ENCODE measurements at places on chromosomes 4 and X. TPM values are rescaled to one million over a fixed set of nuclear protein-coding genes. Genes with fewer than 3 reads are reported as not detected.

GRCh38 chr4:69649629-69650028, 3.4 kb downstream of the UGT2A1 start:
- H3K27ac ChIP-seq, result no peak overlapping the region
- no peak for ATAC-seq
- no peaks in the 10 kb centered on the region for H3K27me3 ChIP-seq
- no peaks in the 10 kb centered on the region for H3K36me3 ChIP-seq

Gene TKTL2
- total RNA-seq, result not detected

DNA sequence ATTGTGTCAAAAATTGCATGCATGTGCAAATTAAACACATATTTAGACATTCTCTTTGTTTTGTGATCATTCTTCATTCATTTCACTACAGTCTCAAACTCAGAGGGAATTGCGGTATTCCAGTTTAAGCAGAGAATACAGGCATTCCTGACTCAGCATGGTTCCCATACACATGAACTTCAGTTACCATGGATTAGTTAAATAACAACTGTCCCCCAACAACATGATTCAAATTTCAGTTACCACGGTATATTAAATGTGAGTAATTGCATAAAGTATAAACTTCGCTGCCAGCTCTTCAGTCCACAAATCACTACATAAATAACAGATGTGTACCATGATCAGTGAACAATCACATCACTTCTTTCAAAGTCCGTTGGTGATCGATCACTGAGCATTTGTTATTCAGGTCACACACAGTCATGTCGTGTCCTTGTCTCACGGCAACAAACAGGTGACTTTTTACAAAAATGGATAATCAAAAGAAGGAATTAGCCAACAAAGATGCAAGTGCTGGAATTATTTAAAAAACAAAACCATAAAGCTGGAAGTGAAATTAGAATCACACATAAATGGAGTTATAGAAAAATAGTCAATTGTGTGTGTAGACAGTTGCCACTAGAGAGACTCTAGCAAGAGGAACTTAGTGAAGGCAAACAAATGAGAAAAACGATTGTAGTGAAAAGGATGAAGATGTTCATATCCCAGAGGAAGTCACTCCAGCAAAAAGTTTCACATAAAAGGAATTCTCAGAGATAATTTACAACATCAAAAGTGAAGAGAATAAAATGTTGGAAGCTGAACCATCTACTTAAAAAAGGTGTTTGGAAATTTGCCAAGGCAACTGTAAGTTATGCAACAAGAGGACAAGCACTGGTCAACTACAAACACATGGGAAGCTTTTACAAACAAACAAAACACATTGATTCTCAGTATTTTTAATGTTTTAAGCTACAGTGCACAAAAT, 138.6 kb upstream of the SMARCAD1 start:
- H3K4me3 ChIP-seq, result no peak overlapping the region
- H3K36me3 ChIP-seq, result no peaks in the 10 kb centered on the region
- no peak overlapping the region for H3K27ac ChIP-seq
- no peak for ATAC-seq

GRCh38 chr4:159487284-159487747, 384.4 kb downstream of the RAPGEF2 start:
- no peaks in the 10 kb centered on the region for H3K36me3 ChIP-seq
- ATAC-seq, result peak; percentile 69
- H3K27me3 ChIP-seq, result peaks cover 18% of the 10 kb centered on the region

DNA sequence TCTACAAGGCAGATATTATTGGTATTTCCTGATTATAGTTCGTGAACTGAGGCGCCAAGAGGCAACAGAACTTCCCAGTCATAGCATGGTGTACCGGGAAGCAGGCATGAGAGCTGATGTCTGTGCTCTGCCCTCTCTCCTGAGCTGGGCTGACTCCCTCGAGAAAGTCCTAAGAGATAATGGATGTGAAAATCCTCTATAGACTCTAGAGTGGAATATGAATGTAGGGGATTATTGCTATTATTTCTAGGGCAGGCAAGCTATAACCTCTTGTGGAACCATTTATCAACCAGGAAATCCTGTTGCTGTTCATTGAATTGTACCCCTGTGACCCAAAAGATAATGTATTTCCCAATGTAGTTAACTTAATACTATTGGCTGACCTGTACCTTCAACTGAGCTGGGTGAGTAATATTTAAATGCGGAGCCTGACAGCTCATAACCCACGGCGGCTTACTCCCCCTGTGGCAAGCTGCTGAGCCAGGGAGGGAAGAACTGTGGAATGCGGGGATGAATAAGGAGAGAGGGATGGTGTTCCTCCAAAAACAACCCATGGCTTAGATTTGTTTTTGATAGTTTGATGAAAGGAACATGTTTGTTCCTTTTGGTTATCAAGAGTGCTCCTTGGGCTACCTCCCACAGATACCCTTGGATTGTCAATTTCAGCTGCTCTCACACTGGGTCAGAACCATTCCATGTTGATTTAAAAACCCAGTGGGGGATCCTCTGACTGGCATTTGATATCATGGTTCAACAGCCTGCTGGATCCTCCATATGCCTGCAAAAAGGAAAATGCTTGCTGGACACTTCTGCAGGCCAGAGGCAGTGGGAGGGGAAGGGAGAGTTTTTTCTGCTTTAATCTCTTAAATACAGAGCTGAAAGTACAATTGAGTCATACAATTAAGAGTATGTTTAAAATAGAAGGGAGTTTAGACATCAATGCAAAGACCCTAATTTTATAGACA, 339.0 kb upstream of the BOD1L1 start:
- H3K4me3 ChIP-seq, result no peak overlapping the region
- H3K36me3 ChIP-seq, result no peaks in the 10 kb centered on the region
- H3K27ac ChIP-seq, result no peak overlapping the region
- H3K4me1 ChIP-seq, result no peaks in the 10 kb centered on the region
- no peaks in the 10 kb centered on the region for H3K27me3 ChIP-seq

Gene CHRNA9
- total RNA-seq, result not detected

Gene GPRASP1
- total RNA-seq, result 15.3 TPM

- H3K4me3 ChIP-seq, result no peak overlapping the region
- ATAC-seq, result no peak
- no peaks in the 10 kb centered on the region for H3K4me1 ChIP-seq
- H3K36me3 ChIP-seq, result no peaks in the 10 kb centered on the region
- H3K27ac ChIP-seq, result no peak overlapping the region
Observed at GRCh38 chrX:27445438-27445837, 17.7 kb downstream of the PPP4R3C start.

- no peak overlapping the region for H3K4me3 ChIP-seq
- no peaks in the 10 kb centered on the region for H3K36me3 ChIP-seq
- H3K4me1 ChIP-seq, result peaks cover 26% of the 10 kb centered on the region
- H3K27me3 ChIP-seq, result no peaks in the 10 kb centered on the region
- H3K27ac ChIP-seq, result no peak overlapping the region
- ATAC-seq, result no peak
Observed at GRCh38 chr4:176186067-176186466, 9.3 kb downstream of the SPATA4 start.

GRCh38 chrX:46226422-46226821, 318.8 kb downstream of the ZNF674 start:
- H3K27ac ChIP-seq, result no peak overlapping the region
- ATAC-seq, result no peak
- H3K4me1 ChIP-seq, result no peaks in the 10 kb centered on the region
- no peaks in the 10 kb centered on the region for H3K36me3 ChIP-seq
- no peak overlapping the region for H3K4me3 ChIP-seq

GRCh38 chrX:25083661-25084060, 67.9 kb upstream of the ARX start:
- no peaks in the 10 kb centered on the region for H3K36me3 ChIP-seq
- no peak for ATAC-seq
- no peaks in the 10 kb centered on the region for H3K27me3 ChIP-seq
- H3K27ac ChIP-seq, result no peak overlapping the region
- H3K4me3 ChIP-seq, result no peak overlapping the region

Gene LRRC66
- 0.10 TPM for total RNA-seq

Gene NDNF
- total RNA-seq, result 12.0 TPM

DNA sequence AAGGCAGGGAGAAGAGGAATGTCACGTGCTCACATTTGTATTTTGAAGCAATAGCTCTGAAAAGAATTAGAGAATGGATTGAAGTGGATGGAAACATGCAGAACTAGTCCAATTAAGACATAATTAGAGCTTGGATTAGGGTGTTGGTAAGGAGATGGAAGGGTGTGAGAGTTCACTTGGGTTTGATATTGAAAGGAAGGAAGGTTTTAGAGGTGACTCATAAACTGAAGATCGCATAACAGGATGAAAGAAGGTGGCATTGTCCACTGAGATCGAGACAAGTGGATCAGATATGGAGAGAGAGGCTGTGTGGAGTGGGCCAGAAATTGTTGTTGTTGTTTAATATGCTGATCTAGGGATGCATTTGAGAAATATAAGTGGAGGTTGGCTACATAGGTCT, 244.0 kb upstream of the SMIM31 start:
- no peak for ATAC-seq
- H3K27ac ChIP-seq, result no peak overlapping the region
- H3K27me3 ChIP-seq, result no peaks in the 10 kb centered on the region
- H3K4me3 ChIP-seq, result no peak overlapping the region

GRCh38 chr4:18075823-18076433, 54.4 kb upstream of the LCORL start:
- no peak overlapping the region for H3K27ac ChIP-seq
- no peak overlapping the region for H3K4me3 ChIP-seq
- ATAC-seq, result no peak
- H3K4me1 ChIP-seq, result no peaks in the 10 kb centered on the region

GRCh38 chr4:48905363-48906015, 1.1 kb downstream of the OCIAD2 start:
- peaks cover 11% of the 10 kb centered on the region for H3K36me3 ChIP-seq
- ATAC-seq, result no peak
- H3K27ac ChIP-seq, result no peak overlapping the region
- peaks cover 8% of the 10 kb centered on the region for H3K27me3 ChIP-seq
- peaks cover 17% of the 10 kb centered on the region for H3K4me1 ChIP-seq

DNA sequence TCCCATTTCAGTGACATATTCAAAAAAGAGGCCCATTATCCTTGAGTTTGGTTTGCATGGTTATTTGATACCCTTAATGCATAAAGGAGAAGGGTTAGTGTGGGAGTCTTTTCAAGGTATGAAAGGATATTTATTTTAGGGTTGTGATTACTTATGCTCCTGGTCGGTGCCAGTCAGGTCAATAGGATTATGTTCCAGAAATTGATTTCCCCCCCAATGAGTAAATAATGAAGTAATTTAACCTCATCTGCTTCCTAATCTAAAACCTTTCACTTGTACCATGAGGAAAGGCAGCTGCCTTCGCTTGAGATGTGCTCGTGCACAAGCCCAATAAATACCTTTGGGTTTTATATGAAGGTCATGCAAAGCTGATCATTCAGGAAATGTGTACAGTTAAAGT, 55.0 kb upstream of the NR0B1 start:
- H3K27ac ChIP-seq, result no peak overlapping the region
- no peak overlapping the region for H3K4me3 ChIP-seq
- no peaks in the 10 kb centered on the region for H3K27me3 ChIP-seq
- ATAC-seq, result no peak

Gene IDUA
- 15.1 TPM for total RNA-seq

- peak overlapping the region; percentile 85 for H3K27ac ChIP-seq
- no peak for ATAC-seq
- H3K4me3 ChIP-seq, result no peak overlapping the region
- no peaks in the 10 kb centered on the region for H3K27me3 ChIP-seq
- no peaks in the 10 kb centered on the region for H3K36me3 ChIP-seq
- peaks cover 2% of the 10 kb centered on the region for H3K4me1 ChIP-seq
Observed at GRCh38 chr4:169661761-169662160, 41.4 kb downstream of the CLCN3 start.

Gene PPP1R2C
- not detected for total RNA-seq

- peaks cover 65% of the 10 kb centered on the region for H3K36me3 ChIP-seq
- H3K4me1 ChIP-seq, result no peaks in the 10 kb centered on the region
- H3K27ac ChIP-seq, result no peak overlapping the region
- no peak for ATAC-seq
- H3K27me3 ChIP-seq, result no peaks in the 10 kb centered on the region
Observed at GRCh38 chr4:99921174-99921573, 25.2 kb downstream of the DNAJB14 start.

Gene SPANXD
- total RNA-seq, result not detected

DNA sequence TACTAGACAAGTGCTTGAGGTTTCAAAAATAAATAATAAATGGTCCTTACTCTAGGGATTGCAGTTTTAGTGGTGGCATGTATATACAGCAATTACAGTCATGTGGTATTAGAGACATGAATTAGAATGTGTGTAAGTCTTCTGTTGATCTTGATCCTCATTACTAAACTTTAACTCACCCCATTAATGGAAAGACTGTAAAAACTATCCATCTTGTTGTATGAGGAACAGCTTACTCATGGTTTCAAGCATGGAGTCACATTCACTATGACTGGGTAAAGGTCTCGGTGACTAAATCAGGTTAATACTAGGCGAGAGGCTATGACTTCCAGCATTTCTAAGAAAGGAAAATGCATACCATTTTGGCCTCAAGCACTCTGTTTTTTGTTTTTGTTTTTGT, 107.0 kb upstream of the HPGD start:
- H3K4me3 ChIP-seq, result no peak overlapping the region
- no peaks in the 10 kb centered on the region for H3K27me3 ChIP-seq
- no peak for ATAC-seq
- no peak overlapping the region for H3K27ac ChIP-seq
- H3K36me3 ChIP-seq, result no peaks in the 10 kb centered on the region
- peaks cover 18% of the 10 kb centered on the region for H3K4me1 ChIP-seq

Gene FGF16
- total RNA-seq, result not detected

Gene ERAS
- total RNA-seq, result not detected

Gene CPZ
- 2.3 TPM for total RNA-seq

Gene SUPT20HL1
- 1.4 TPM for total RNA-seq

GRCh38 chrX:39157796-39158195, 356.5 kb downstream of the MID1IP1 start:
- no peak overlapping the region for H3K4me3 ChIP-seq
- no peaks in the 10 kb centered on the region for H3K36me3 ChIP-seq
- H3K27ac ChIP-seq, result no peak overlapping the region
- H3K4me1 ChIP-seq, result no peaks in the 10 kb centered on the region
- no peaks in the 10 kb centered on the region for H3K27me3 ChIP-seq

GRCh38 chr4:28845158-28845557, 1875.0 kb upstream of the PCDH7 start:
- H3K4me3 ChIP-seq, result no peak overlapping the region
- no peaks in the 10 kb centered on the region for H3K27me3 ChIP-seq
- H3K36me3 ChIP-seq, result no peaks in the 10 kb centered on the region
- no peak for ATAC-seq

- ATAC-seq, result no peak
- H3K4me3 ChIP-seq, result no peak overlapping the region
- H3K4me1 ChIP-seq, result peaks cover 2% of the 10 kb centered on the region
- H3K27me3 ChIP-seq, result no peaks in the 10 kb centered on the region
- no peaks in the 10 kb centered on the region for H3K36me3 ChIP-seq
- H3K27ac ChIP-seq, result no peak overlapping the region
Observed at GRCh38 chr4:84932462-84932861, 34.0 kb downstream of the WDFY3 start.

- H3K36me3 ChIP-seq, result no peaks in the 10 kb centered on the region
- peak; percentile 42 for ATAC-seq
- peaks cover 22% of the 10 kb centered on the region for H3K27me3 ChIP-seq
- H3K4me1 ChIP-seq, result no peaks in the 10 kb centered on the region
- no peak overlapping the region for H3K4me3 ChIP-seq
Observed at GRCh38 chr4:11423465-11423864, 5.2 kb downstream of the HS3ST1 start.
